ENCODE measurements at places on chromosomes 2 and 18.
A peak's percentile ranks its signal among the peaks of the same experiment; 100 is the strongest.

- DNase-seq, result no peak
These were observed 1.3 kb downstream of the KCTD1 start for GRCh38 chr18:26546875-26547645.

DNA sequence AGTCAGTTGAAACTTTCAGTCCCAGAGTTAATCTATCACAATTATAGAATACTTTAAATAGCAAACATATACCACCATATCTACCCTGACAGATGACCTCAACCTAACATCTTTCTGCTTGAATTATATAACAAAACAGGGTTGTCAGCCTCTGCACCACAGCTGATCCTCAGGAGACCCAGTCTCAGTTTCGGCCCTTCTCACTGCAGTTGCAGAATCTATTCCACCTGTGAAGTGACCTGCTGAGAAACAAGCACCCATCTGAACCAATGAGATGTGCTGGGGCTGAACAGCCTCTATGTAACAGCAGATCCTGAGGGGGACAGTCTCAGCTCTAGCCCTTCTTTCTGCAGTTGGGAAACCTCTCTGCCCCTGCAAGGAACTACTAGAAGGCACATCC, 567.6 kb downstream of the KCNJ3 start:
- no peak for DNase-seq

DNA sequence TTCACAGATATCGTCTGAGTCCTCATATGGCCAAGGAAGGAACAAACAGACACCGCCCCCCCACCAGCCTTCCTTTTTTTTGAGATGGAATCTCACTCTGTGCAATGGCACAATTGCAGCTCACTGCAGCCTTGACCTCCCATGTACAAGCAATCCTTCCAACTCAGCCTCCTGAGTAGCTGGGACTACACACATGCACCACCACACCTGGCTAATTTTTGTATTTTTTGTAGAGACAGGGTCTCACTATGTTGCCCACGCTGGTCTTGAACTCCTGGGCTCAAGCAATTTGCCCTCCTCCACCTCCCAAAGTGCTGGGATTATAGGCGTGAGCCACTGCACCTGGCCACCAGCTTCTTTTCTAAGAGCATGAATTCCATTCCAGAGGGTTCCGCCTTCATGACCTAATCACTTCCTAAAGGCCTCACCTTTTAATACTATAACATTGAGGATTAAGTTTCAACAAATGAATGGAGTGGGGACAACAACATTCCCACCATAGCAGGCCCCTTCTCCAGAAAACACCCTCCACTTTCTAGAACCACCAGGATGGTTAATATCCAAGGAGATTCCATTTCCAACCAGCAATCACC, 2.2 kb upstream of the TMBIM1 start:
- no peak for DNase-seq

- DNase-seq, result no peak
These were observed 48.8 kb downstream of the SPP2 start for GRCh38 chr2:234099266-234099665.

- peak; percentile 33 for DNase-seq
These were observed 669 bp upstream of the PIKFYVE start for GRCh38 chr2:208265371-208265800.

GRCh38 chr18:62997076-62997475, 281.7 kb downstream of the PHLPP1 start:
- DNase-seq, result no peak

DNA sequence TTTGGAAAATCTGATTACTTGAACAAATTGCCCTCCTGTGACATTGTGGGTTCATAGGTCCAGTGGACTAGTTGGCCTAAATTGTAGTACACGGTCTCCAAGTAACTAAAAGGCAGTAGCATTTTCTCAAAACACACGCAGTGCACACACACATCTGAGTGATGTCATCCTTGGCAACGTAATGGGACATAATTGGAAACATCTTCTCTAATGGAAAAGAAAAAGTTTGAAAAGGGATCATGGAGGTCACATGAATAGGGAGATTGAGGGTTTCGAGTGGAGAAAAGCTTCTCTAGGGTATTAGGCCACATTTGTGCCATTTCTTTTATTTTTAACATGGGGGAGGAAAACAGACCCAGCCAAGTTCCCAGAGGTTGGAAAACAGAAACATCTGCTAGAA, 93.3 kb downstream of the MAP4K4 start:
- no peak for DNase-seq

DNA sequence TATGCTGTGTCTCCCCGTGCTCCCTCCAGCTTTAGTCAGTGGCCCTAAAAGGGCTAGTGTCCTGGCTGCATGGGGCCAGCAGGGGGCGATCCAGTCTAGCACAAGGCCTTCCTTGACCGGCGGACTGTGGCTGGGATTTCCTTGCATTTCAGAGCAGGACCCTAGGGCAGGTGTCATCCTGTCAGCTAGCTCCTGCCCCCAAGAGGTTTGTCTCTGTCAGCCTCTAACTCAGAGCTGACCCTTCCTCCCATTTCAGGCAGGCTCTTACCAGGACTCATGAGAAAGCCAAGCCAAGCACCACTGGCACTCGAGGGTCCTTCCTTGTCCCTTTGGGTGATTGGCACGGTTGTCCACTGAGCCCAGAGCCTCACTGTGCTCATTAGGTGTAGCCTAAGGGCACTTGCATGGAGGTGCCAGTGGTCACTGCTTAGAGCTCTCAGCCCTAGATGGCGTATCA, 140.3 kb downstream of the RPIA start:
- DNase-seq, result no peak

GRCh38 chr18:13456736-13457271, 238.2 kb downstream of the LDLRAD4 start:
- DNase-seq, result no peak

GRCh38 chr2:33214436-33214835, 262.0 kb upstream of the RASGRP3 start:
- no peak for DNase-seq

GRCh38 chr2:83705146-83705545, 753.9 kb downstream of the SUCLG1 start:
- DNase-seq, result no peak

- no peak for DNase-seq
These were observed 152.4 kb upstream of the CAVIN2 start for GRCh38 chr2:191999101-191999841.

- DNase-seq, result no peak
These were observed 5.4 kb upstream of the SLC3A1 start for GRCh38 chr2:44269831-44270230.

DNA sequence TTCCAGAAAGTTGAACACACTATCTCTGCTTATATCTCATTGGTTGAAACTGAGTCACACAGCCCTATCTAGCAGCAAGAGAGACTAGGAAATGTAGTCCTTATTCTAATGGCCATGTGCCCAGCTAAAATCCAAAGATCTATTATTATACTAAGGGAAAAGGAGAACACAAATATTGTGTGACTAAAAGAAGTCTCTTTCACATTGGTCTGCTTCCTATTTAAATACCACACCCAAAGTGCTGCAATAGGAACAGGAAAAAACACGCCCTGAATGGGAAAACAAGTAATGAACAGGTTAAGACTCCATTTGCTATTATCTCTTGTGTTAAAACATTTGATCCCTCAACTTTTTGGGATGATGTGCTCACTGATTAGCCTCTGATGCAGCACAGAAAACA, 86.8 kb upstream of the BARD1 start:
- DNase-seq, result no peak

DNA sequence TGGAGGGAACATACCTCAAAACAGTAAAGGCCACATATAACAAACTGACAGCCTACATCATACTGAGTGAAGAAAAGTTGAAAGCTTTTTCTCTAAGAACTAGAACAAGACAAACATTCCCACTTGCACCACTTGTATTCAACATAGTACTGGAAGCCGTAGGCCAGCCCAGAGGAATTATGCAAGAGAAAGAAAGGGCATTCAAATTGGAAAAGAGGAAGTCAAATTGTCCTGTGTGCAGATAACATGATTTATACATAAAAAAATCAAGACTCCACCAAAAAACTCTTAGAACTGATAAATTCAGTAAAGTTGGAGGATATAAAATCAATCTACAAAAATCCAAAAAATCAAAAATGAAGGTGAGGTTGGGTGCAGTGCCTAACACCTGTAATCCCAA, 8.0 kb upstream of the KDM3A start:
- no peak for DNase-seq

DNA sequence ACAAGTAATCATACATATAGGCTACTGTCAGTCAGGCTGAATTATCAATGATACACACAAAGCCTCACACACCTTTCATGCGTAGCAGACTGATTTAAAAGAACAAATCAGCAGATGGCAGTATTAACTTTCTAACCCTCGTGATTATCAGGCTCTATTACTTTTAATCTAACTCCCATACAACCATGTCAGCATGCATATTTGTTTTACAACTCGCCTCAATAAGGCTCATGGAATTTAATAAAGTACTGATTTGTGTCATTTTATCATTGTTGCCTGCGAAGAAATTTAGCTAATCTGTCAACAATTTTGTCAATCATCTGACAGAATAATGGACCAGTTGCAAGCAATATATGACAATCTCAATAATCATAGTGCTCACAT, 82.8 kb downstream of the SLC25A12 start:
- no peak for DNase-seq

DNA sequence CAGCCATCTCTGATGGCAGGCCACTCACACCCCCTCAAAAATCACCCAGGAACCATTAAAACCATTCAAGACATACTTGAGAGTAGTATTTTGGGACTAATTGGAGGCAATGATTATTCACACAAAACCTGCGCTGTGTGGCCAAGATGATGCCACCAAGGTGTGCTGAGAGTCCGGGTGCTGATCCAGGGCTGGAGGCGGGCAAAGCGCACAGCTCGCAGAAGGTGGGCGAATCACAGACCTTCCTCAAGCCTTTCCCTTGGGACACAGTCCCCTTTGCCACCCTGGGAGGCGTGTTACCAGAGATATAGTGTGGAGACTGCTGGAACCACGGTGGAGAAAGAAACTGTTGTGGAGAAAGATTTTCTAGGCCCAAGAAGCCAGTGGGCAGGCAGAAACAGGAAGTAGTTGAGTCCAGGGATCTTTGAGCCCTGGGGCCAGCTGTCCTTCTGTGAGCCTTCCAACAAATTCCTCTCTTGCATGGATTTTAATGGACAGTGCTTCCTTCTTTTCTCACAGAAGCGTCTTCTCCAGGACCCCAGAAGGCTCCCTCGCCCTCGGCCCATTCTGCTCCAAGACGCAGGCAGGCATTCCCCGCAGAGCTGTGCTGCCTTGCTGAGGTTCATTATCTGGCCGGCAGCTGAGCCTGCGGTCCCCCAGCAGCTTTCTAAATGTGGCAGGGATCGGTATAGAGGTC, 8.0 kb downstream of the COPS9 start:
- no peak for DNase-seq

GRCh38 chr2:240364961-240365775, 70.3 kb upstream of the GPC1 start:
- no peak for DNase-seq

GRCh38 chr18:51162617-51163016, 34.9 kb downstream of the MEX3C start:
- DNase-seq, result no peak

GRCh38 chr2:133422931-133423351, 145.3 kb downstream of the NCKAP5 start:
- no peak for DNase-seq

DNA sequence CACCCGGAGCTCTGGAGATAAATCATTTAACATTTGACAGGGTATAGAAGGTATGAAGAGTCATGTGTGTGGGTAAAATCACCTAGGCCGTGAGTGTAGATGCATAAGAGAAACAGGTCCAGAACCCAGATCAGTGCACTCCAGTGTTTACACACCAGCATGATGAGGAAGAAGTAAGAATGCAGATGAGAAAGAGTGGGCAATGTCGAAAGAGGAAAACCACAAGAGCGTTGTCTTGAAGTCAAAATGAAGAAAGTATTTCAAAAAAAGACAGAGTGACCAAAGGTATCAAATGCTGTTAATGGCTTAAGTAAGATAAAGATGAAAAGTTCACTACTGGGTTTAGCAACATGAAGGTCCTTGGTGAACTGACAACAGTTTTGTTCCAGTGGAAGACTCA, 32.0 kb upstream of the PLB1 start:
- DNase-seq, result no peak

DNA sequence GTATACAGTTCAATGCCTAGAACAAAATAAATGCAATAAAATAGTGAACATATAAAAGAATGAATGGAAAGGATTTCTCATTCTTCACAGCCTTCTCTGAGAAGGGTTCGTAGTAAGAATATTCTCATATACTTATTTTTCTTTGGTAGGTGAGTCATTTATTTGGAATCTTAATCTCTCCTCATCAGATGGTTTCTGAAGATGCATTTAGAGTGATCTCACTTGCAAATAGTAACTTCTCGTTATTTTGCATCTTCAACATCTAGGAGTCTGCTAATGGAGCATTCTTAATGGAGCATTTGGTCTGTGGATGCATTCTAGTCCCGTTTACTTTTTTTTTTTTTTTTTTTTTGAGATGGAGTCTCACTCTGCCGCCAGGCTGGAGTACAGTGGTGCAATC, 3.9 kb downstream of the UBXN4 start:
- no peak for DNase-seq

GRCh38 chr2:3575534-3576262, 638 bp downstream of the RPS7 start:
- DNase-seq, result peak; percentile 21

DNA sequence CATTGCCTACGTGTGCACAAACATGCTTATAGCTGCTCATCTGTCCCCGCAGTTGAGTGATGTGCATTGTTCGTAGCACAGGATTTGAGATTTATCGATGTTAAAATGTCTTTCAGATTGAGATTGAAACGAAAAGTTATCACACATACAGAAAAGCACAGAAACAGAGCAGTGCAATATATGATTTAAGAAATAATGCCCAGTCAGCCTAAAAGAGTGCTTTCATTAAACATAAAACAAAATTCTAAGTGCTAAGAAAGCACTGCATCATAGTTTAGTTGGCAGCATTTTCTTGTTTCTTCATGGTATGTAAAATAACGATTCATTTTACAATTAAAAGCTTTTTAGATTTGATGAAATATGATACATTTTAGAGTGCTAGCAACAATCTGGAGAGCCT, 31.9 kb upstream of the GORASP2 start:
- no peak for DNase-seq

DNA sequence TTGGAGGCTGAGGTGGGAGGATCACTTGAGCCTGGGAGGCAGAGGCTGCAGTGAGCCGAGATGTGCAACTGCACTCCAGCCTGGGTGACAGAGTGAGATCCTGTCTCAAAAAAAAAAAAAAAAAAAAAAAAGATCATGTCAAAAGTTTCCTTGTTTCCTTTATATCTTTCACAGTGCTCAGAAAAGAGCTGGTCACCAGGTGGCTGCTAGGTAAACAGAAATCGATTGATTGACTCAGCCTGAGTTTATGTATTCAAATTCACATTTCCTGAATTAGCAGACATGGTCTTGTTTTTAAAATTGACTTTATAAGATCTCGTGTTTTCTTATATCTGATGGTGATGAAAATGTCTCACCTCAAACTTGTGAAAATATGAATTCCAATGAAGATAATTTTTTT, 261.8 kb upstream of the FANCL start:
- DNase-seq, result no peak

- no peak for DNase-seq
These were observed 178.4 kb upstream of the COL3A1 start for GRCh38 chr2:188795762-188796161.
